ENCODE measurements at places on chromosomes 3 and 15. TPM values are rescaled to one million over a fixed set of nuclear protein-coding genes. Genes with fewer than 3 reads are reported as not detected.
A peak's percentile ranks its signal among the peaks of the same experiment; 100 is the strongest.

- no peaks in the 10 kb centered on the region for H3K36me3 ChIP-seq
- DNase-seq = no peak
- no peaks in the 10 kb centered on the region for H3K27me3 ChIP-seq
Measured at GRCh38 chr3:179091113-179091512, 19.5 kb upstream of the ZMAT3 start.

The LSAMP gene
- total RNA-seq = 18.0 TPM

DNA sequence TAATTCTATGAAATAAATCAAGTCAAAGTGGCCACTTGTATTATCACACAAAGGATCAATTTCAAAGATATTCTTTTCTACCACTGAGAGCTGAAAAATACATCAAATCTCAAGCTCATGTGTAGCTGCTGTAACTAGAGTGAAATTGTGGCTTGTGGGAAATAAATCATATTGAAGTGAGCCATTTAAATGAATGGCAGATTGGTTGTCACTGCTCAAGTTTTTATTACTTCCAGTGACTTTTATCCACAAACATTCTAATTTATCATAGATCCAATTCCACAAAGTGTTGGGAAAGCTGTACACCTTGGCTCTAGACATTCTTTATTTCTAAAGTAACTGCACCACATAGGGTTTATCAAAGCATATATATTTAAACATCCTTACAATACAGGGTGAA is 285.4 kb downstream of the CNTN3 start:
- no peaks in the 10 kb centered on the region for H3K4me1 ChIP-seq
- H3K27me3 ChIP-seq = no peaks in the 10 kb centered on the region
- H3K27ac ChIP-seq = no peak overlapping the region
- H3K36me3 ChIP-seq = no peaks in the 10 kb centered on the region
- H3K4me3 ChIP-seq = no peak overlapping the region
- no peak for DNase-seq

- H3K4me3 ChIP-seq = no peak overlapping the region
- no peak overlapping the region for H3K27ac ChIP-seq
- no peaks in the 10 kb centered on the region for H3K36me3 ChIP-seq
- H3K4me1 ChIP-seq = no peaks in the 10 kb centered on the region
Measured at GRCh38 chr3:61420136-61420759, 141.1 kb upstream of the PTPRG start.

DNA sequence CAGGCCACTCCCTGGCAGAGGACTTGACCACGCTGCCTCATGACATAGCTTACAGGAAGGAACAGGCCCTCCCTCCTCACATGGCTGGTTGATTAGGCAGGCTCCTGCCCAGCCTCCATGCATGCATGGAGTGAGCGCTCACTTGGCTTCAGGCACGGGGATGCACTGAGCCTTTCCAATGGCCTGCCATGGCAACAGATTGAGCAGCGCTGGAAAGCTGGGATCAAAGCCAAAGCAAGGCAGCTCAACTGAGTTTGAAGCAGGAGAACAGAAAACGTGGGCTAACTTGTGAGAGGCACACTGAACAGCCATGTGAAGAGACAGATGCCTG is 5.9 kb upstream of the GRAMD2A start:
- H3K4me1 ChIP-seq = no peaks in the 10 kb centered on the region
- no peak overlapping the region for H3K4me3 ChIP-seq
- no peak for DNase-seq
- H3K36me3 ChIP-seq = peaks cover 14% of the 10 kb centered on the region

The GRK7 gene
- total RNA-seq = not detected

- no peak overlapping the region for H3K27ac ChIP-seq
- H3K4me1 ChIP-seq = peaks cover 10% of the 10 kb centered on the region
- no peaks in the 10 kb centered on the region for H3K27me3 ChIP-seq
- no peak for DNase-seq
- no peaks in the 10 kb centered on the region for H3K36me3 ChIP-seq
Measured at GRCh38 chr15:76298986-76299385, 12.3 kb downstream of the ETFA start.

- no peaks in the 10 kb centered on the region for H3K27me3 ChIP-seq
- H3K36me3 ChIP-seq = no peaks in the 10 kb centered on the region
- no peak overlapping the region for H3K27ac ChIP-seq
Measured at GRCh38 chr3:30952786-30953185, 58.3 kb upstream of the GADL1 start.

- H3K4me3 ChIP-seq = no peak overlapping the region
- no peaks in the 10 kb centered on the region for H3K4me1 ChIP-seq
- no peak for DNase-seq
- H3K27me3 ChIP-seq = no peaks in the 10 kb centered on the region
- H3K27ac ChIP-seq = no peak overlapping the region
- H3K36me3 ChIP-seq = no peaks in the 10 kb centered on the region
Measured at GRCh38 chr3:194884649-194885315, 199.1 kb downstream of the FAM43A start.

GRCh38 chr15:29094711-29095110 is 174.9 kb downstream of the NSMCE3 start:
- H3K4me3 ChIP-seq = no peak overlapping the region

The HIGD2B gene
- total RNA-seq = not detected

The ATP2B2 gene
- not detected for total RNA-seq

GRCh38 chr15:94671858-94672532 is 440.6 kb downstream of the MCTP2 start:
- H3K36me3 ChIP-seq = no peaks in the 10 kb centered on the region
- H3K27me3 ChIP-seq = no peaks in the 10 kb centered on the region
- H3K4me1 ChIP-seq = peaks cover 24% of the 10 kb centered on the region

DNA sequence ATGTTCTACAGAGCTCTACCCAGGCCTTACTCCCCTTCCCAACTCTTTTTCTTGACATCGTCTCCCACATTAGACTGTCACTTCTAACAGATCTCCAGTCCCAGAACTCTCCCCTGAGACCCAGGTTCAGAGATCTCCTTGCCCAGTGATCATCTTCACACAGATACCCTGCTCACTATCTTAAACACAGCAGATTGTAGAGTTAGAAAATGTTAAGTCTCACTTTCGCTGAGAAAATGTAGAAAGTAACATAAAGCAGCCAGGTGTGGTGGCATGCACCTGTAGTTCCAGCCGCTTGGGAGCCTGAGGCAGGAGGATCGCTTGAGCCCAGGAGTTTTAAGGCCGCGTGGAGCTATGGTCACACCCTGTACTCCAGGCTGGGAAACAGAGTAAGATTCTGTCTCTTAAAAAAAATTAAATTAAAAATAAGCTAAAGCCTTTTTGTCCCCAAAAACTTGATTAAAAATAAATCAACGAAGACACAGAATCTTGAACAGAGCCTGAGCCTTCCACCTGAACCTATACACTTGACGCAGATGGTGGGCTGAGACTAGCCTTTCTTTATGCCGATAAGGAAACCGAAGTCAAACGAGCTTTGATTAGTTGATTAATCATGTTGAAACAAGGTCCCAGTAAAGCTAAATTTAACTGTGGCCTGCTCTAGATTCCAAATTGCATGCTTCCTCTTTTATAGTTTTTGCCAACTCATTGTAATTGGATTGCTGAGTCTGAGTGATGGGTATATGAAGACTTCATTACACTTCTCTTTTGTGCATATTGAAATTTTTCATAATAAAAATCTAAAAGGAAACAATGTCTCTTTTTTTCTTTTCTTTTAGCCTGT is 31.3 kb upstream of the BLM start:
- DNase-seq = no peak
- no peak overlapping the region for H3K27ac ChIP-seq
- no peaks in the 10 kb centered on the region for H3K4me1 ChIP-seq
- H3K27me3 ChIP-seq = no peaks in the 10 kb centered on the region
- H3K4me3 ChIP-seq = no peak overlapping the region

GRCh38 chr15:89367485-89368451 is 33.1 kb upstream of the POLG start:
- peaks cover 11% of the 10 kb centered on the region for H3K4me1 ChIP-seq
- peak; percentile 80 for DNase-seq
- peaks cover 100% of the 10 kb centered on the region for H3K27me3 ChIP-seq
- no peak overlapping the region for H3K4me3 ChIP-seq
- H3K27ac ChIP-seq = no peak overlapping the region

- no peak overlapping the region for H3K27ac ChIP-seq
- DNase-seq = no peak
- peaks cover 25% of the 10 kb centered on the region for H3K36me3 ChIP-seq
- no peaks in the 10 kb centered on the region for H3K27me3 ChIP-seq
Measured at GRCh38 chr15:44468709-44469385, 41.4 kb downstream of the CTDSPL2 start.

The NEK10 gene
- total RNA-seq = 0.54 TPM

The IL17RE gene
- total RNA-seq = 0.56 TPM

The TLNRD1 gene
- 27.3 TPM for total RNA-seq

Measured in neural progenitor cell (in vitro differentiated cells).